ENCODE measurements at places on chromosomes 13 and 19. TPM values are rescaled to one million over a fixed set of nuclear protein-coding genes. Genes with fewer than 3 reads are reported as not detected.

DNA sequence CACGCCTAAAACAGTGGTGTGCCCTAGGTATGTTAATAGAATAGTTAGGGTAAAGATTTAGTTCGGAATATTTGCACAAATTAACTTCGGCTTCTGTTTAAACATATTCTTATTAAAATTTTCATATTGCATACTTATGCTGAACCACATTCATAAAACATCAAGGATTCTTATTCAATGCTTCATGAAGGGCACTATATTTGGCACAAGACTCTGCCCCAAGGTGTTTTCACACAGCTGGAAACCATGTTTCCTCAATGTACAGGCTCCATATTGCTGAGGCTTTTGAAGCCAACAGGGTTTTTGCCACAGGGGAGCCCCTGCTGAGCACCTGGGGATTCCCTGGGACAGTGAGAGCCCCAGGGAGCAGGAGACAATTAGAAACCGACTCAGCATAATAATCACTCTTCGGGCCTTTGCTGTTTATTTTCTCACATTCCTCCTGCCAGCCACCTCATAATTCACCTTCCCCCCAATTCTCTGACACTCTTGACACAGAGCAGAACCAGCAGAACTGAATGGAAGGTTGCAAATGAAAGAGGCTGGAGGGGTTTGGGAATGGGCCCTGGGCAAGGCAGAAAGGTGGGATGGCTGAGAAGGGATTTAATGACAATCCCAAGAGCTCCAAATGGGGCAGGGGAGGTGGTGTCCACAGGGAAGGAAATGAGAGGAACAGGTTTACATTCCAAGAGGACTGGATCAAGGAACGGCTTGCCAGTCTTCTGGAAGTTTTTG lies 72.3 kb upstream of the POMP start:
- no peak for DNase-seq

DNA sequence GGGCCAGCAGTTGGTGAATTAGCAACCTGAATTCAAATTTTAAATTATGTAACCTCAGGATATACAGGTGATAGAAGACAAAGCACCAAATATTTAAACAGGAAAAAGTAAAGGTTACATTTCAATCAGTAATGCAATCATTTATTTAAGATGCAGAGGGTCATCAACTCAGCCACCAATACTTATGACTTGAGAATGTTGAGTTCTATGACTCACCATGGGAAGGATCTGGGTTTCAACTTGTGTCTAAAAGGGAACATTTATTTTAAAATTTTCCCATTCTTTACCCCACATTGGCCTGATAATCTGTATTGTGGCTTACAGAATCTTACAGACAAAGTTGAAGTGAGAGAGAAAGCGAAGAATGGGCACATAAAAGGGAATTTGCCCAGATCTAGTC lies 418.0 kb downstream of the NDFIP2 start:
- no peak for DNase-seq

DNA sequence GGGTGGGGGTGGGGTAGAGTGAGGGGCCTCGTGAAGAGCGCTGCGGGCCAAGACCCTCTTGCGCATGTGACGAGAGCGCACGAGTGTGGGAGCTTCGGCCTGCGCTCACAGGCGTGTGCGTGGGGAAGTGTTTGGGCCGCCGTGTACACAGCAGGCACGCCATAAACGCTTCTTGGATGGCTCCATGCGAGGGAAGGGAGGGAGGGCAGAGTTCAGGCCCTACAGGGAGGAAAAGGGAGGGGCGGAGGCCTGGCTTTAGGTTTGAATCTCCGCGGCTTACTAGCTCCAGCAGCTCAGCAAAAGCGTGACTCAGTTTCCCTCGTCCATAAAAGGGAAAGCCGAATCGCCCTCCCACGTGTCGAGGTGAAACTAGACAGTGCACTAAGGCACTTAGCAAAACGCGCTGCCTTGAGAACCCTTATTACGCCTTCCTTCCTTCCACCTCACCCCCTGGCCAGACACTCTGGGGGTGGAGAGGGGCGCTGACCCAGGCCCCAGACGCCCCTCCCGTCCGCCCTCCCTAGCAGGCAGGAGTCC lies 12.5 kb downstream of the GADD45B start:
- DNase-seq: no peak

The DIAPH3 gene
- polyA plus RNA-seq: 14.3 TPM

- DNase-seq: no peak
These were observed 5.8 kb upstream of the PEAK3 start for GRCh38 chr19:2287585-2288337.

DNA sequence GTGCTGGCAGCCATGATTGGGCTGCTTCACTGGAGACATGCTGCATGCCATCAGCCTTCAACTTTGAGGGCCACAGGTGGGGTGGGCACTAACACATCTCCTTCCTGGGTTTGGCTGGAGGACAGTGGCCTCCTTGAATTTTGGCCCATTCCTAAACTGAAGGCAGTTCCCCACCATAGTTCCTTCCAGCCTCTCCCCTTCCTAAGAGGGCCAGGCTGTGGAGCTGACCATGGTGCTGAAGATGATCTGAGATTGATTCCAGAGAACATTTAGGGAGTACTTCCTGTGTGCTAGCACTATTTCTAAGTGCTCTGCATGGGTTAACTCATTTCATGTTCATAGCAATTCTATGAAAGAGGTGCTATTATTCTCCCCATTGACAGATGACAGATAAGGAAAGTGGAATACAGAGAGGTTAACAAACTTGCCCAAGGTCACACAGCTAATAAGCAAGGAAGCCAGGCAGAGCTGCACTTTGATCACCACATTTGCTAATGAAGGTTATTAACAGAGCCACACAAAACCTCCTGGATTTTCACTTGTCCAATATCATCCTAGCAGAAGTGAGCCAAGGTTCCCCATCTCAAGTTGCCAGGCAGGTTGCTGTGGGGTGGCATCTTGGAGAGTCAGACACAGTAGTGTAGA lies 175.3 kb downstream of the ZIC5 start:
- peak; percentile 25 for DNase-seq

- no peak for DNase-seq
These were observed 11.6 kb downstream of the AKAP11 start for GRCh38 chr13:42283574-42283973.

GRCh38 chr13:106599875-106600797 lies 32.2 kb upstream of the ARGLU1 start:
- DNase-seq: peak; percentile 48

The ZNF526 gene
- 9.0 TPM for polyA plus RNA-seq

The ZNF99 gene
- polyA plus RNA-seq: 1.0 TPM

GRCh38 chr19:47587295-47587694 lies 14.3 kb upstream of the ZNF541 start:
- DNase-seq: no peak

DNA sequence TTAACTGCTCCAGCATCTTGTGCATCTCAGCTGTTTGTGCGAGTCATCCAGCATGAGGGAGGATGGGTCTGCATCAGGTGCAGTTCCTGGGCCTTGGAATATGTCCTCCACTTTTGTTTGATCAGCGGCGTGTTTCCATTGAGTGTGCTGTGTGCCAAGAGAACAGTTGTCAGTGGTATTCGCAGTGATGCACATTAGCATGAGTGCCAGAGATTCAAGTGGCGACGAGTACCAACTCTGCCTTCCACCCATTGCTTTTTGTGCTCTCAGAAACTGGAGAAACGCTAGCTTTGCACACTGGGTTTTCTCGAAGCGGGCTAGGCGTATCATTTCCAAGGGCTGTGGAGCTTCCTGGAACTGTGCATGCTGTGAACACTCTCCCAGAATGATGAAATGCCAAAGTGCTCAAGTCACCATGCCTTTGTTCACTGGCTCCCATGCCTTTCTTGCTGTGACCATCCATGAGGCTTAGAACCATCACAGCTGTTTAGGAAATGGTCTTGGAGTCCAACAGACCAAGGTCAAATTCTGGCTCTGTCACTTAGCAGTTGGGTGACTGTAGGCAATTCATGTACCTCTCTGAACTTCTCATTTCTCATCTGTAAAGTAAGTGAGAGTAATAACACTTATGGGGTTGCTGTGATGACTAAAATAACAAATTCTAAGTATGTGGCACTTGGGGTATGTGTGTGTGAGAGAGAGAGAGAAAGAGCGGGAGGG lies 18.4 kb downstream of the LRCH1 start:
- DNase-seq: no peak

- no peak for DNase-seq
These were observed 6.4 kb downstream of the LATS2 start for GRCh38 chr13:21055016-21055415.

- DNase-seq: peak; percentile 10
These were observed 922 bp downstream of the EBPL start for GRCh38 chr13:49690133-49690994.

DNA sequence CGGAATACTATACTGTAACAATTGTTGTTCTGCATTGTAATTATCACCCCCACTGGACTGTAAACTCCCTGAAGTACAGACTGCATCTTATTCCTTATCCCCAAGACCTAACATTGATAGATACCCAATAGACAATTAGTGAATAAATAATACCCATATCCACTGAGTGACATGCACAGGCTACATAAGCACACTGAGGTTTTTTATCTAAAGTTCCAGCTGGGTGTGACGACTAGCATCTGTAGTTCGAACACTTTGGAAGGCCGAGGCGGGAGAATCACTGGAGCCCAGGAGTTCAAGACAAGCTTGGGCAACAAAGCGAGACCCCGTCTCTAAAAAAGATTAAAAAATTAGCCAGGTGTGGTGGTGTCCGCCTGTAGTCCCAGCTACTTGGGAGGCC lies 2.5 kb downstream of the KPNA3 start:
- no peak for DNase-seq

- no peak for DNase-seq
These were observed 188.7 kb downstream of the TM9SF2 start for GRCh38 chr13:99689955-99690354.

GRCh38 chr19:54164369-54165068 lies 5.0 kb upstream of the LENG1 start:
- DNase-seq: no peak

DNA sequence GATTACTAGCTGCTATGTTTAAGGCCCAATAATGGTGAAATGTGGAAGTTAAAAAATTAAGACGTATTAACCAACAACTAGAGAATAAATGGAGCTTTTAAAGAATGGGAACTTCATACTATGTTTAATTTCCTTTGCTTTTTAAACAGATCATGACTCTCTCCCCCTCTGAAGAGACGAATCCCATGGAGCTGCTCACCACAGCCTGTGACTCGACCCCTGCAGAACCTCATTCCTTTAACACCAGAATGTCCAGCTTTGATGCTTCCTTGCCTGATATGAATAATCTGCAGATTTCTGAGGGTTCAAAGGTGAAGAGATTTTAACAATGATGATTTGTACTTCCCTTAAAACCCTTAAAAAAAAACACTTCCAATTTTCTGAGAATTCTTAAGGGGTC lies 53.0 kb downstream of the ZAR1L start:
- DNase-seq: no peak

The KIR2DL3 gene
- not detected for polyA plus RNA-seq

DNA sequence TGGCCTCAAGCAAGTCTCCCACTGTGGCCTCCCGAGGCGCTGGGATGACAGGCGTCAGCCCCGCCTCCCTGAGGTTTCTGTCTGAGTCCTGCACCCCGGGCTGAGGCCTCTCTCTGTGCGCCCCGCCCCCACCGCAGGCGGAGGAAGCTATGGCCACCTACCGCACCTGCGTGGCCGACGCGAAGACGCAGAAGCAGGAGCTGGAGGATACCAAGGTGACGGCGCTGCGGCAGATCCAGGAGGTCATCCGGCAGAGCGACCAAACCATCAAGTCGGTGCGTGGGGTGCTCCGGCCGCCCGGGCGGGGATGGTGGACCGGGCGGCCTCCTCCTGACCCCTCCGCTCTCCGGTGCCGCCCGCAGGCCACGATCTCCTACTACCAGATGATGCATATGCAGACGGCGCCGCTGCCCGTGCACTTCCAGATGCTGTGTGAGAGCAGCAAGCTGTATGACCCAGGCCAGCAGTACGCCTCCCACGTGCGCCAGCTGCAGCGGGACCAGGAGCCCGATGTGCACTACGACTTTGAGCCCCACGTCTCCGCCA lies 12.7 kb downstream of the ARHGAP45 start:
- no peak for DNase-seq

- DNase-seq: no peak
These were observed 601 bp upstream of the ZNF749 start for GRCh38 chr19:57434386-57435061.

The CLPTM1 gene
- 140 TPM for polyA plus RNA-seq

GRCh38 chr13:99975626-99976025 lies 4.1 kb upstream of the ZIC5 start:
- DNase-seq: no peak

DNA sequence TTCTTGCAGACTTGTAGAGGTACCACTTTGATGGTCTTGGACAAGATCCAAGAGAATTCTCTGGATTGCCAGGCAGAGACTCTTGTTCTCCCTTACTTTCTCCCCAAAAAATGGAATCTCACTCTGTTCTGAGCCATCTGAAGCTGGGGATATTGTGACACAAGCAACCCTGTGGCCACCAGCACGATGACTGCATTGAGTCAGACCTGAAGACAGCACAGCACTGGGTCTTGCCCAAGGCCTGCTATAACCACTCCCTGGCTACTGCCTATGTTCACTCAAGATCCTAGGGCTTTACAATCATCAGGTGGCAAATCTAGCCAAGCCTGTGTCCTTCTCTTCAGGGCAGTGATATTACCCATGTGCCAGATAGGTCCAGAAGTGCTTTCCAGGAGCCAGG lies 202.5 kb upstream of the SERP2 start:
- no peak for DNase-seq

The ZNF714 gene
- 15.4 TPM for polyA plus RNA-seq

The CEACAM8 gene
- polyA plus RNA-seq: 0.25 TPM

DNA sequence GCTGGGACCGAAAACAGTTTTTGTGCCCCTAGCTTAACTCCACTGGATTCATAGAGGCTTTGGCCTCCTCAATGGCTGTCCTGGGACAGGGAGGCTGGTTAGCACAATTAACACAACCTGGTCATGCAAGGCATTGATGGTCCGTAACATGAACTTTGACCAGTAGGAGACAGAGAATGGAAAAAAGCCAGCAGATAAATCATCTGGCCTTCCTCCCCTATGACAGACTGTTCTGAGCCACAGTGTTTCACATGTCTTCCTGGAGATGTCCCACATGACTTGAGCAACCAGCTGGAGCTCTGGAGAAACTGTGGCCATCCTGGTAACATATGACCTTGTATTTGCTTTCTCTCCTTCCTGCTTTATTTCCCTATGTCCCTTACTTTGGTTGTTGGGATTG lies 244.2 kb downstream of the UQCRFS1 start:
- no peak for DNase-seq

GRCh38 chr13:61013796-61014195 lies 401.9 kb downstream of the PCDH20 start:
- DNase-seq: no peak

The ZNF681 gene
- 5.4 TPM for polyA plus RNA-seq

The CEACAM16 gene
- polyA plus RNA-seq: not detected

DNA sequence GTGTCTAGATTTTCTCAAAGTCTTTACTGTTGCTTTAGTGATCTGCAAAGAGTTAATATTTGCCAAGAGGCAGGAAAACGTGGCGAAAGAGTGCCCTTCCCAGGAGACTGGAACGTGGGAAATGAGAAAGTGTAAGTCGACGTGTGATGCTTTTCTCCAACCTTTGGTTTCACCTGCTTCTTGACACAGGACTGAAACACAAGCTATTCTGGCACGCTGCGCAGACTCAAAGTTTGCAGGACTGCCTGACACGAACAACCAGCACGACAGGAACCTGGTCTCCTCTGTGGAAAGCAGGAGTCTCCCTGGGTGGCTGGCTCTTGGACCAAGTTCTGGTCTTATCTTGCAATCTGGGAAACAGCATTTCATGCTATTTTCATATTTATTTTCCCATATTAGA lies 28.6 kb downstream of the RFXAP start:
- DNase-seq: no peak

The KLK14 gene
- 0.61 TPM for polyA plus RNA-seq
